ENCODE measurements at places on chromosomes 7 and 10. TPM values are rescaled to one million over a fixed set of nuclear protein-coding genes. Genes with fewer than 3 reads are reported as not detected.
A peak's percentile ranks its signal among the peaks of the same experiment; 100 is the strongest.

GRCh38 chr10:89007129-89007893, 16.7 kb downstream of the FAS start:
- DNase-seq, result no peak

DNA sequence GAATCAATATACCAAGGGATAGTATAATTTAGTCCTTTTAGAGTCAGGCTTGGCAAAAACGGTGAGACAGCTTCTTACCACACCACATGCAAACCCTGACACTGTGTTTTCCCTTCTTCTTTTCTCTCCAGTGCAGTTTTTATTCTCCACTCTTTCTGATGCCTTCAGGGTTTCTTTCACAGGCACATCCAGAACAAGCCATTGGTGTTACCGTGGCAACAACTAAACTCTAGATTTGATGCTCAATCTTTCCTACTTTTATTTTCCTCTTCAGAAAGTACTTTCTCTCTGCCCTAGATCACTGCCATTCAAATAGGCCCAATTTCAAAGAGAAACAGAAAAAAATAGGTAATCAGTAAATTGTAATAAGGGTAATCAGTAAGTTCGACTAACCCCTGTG, 469.8 kb upstream of the POT1 start:
- no peak for DNase-seq

DNA sequence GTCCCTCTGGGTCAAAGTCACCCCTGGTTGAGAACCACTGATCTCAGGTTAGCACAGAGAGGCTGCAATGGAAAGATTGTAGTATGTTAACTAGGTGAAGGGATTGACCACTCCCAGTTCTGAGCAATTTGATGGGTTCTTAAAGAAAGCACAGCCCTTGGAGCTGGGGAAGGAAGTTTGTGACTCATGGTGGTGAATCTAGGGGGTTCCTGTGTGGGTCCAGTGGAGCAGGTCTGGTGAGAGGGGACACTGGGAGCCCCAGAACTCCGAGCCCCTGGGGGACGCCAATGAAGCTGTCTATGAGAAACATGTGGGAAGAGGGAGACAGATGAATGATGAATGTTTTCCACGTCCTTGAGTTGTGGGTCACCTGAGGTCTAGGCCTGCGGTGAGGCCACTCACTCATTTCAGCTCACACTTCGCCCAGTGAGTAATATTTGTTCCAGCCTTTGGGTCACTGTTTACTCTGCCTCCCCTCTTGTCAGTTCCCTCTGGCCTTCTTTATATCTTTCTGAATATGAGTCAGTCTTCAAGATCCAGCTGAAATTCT, 341.9 kb downstream of the LRMDA start:
- DNase-seq, result peak; percentile 85

The UCMA gene
- not detected for polyA plus RNA-seq

The NXPH1 gene
- polyA plus RNA-seq, result not detected

The STEAP2 gene
- polyA plus RNA-seq, result 16.5 TPM

The KAZALD1 gene
- polyA plus RNA-seq, result 15.3 TPM

The OPN4 gene
- not detected for polyA plus RNA-seq
